ENCODE measurements at places on chromosomes 13 and 19.

GRCh38 chr19:32173836-32174235, 171.6 kb upstream of the ZNF507 start:
- ATAC-seq, result no peak

DNA sequence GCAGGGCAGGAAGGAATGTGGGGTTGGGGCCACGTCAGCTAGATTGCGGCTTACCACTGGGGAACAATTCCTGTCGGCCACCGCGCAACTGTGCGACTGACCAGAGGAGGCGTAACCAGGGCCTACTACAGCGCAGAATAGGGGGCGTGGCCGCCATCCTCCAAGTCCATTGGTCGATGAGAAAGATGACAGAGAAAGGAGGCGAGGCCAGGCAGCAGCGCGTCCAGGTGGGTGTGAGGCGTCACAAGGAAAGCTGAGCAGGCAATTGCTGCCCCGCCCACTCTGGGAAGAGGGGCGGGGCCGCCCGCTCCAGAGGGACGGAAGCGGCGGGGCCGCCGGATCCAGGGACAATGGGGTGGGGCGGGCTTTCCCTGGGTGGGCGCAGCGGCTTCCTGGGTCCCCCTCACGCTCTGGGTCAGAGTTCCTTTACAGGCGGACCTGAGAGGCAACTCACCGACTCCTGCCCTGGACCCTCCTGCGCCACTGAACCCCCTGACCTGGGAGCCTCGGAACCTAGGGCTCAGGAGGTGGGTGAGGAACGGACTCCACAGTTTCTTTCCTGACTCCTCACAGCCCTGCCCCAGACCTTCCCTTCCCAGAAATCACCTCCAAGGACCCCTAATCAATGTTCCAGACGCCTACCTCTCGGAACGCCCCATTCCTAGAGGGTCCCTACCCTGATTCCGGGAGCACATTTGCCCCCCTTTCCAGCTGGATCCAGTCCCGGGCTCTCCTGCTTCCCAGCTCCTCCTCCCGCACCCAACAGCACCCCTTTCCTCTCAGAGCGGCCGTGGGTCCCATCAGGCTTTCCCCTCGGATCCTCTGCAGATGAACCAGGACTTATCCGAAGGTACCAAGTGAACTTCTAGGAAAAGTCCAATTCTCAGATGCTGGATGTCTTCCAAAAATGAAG, 101.5 kb upstream of the ZNF492 start:
- ATAC-seq, result no peak

GRCh38 chr13:112819111-112819510, 129.3 kb downstream of the ATP11A start:
- no peak for ATAC-seq

DNA sequence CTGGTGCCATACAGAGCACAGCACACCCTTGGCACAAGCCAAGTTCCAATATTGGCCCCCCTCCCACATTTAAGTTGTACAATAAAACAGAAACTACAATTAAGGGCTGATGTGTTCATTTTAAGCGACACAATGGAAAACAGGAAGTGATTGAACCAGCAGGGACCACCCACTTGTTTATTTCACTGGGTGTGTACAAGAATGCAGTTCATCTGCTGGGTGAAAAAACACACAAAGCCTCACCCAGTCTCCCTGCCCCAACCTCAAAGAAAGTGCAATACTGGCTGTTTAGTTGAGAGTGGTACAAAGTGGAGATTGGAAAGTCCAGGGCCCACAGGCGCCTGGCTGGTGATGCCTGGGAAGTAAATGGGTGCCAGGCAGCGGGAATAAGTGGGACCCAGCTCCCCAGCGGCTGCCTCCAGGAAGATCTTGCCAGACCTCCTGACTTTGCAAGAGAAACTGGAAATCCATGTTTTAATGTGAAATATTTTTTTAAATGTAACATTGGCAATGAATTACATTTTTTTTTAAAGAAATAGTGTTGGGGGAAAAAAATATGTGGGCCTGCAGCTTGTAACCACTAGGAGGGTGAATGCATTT, 322.1 kb downstream of the ZNF536 start:
- no peak for ATAC-seq

GRCh38 chr13:48506092-48506701, 26.7 kb downstream of the RCBTB2 start:
- ATAC-seq, result peak; percentile 25

- no peak for ATAC-seq
These were observed 36.4 kb upstream of the IGFL1 start for GRCh38 chr19:46192992-46193650.

DNA sequence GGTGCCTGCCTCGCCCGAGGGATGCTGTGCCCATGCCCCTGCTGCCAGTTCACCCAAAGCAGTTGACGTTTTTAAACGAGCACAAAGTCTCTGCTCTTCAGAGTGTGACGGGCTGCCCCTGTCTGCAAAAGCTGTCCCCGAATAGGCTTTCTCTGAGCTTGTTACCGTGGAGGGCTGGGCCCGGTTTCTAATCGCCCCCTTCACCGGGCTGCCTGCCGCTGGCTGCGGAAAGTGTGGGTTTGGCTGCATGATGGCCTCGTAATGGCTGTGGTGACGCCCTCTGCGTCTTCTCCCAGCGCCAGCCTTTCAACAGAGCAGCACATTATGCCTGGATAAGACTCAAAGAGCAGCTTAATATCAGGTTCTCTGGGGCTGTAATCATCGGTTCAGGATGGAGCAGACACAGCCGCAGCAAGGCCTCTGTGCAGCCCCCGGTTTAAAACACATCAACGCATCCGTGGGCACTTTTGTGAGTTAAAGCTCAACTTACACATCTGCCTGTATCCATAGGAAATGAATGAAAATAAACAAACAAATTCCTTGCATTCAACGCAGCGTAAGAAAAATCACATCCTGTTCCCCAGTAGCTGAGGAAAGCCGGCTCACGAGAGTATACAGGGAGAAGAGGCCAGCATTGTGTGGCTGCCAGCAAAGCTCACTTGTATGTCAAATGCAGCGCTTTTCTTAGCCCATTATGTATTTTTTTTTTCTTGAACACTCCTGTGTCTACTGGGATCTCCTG, 166.4 kb upstream of the SOX1 start:
- no peak for ATAC-seq

DNA sequence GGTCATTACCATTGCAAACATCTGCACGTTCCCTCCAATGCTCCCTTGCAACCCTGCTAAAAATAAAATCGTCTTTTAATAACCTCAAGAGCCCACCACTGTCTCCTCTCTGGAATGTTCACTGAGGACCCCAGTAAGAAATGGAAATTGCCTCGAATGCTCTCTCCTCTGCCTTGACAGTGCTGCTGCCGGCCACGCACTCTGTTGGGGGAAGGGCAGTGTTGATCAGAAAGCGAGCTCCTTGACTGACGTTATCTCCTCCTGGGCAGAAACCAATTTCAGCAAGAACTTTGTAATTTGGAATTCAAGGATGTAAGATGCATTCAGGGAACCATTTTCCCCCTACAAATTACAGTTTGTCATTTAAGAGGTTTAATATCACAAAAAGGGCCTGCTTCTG, 718.5 kb downstream of the UQCRFS1 start:
- no peak for ATAC-seq

GRCh38 chr13:76000131-76000530, 364.0 kb downstream of the LMO7 start:
- no peak for ATAC-seq

GRCh38 chr19:1397838-1398237, 3.5 kb downstream of the GAMT start:
- no peak for ATAC-seq
